RPMI7951 (cell line): ENCODE measurements at places on chromosomes 6 and 20.

DNA sequence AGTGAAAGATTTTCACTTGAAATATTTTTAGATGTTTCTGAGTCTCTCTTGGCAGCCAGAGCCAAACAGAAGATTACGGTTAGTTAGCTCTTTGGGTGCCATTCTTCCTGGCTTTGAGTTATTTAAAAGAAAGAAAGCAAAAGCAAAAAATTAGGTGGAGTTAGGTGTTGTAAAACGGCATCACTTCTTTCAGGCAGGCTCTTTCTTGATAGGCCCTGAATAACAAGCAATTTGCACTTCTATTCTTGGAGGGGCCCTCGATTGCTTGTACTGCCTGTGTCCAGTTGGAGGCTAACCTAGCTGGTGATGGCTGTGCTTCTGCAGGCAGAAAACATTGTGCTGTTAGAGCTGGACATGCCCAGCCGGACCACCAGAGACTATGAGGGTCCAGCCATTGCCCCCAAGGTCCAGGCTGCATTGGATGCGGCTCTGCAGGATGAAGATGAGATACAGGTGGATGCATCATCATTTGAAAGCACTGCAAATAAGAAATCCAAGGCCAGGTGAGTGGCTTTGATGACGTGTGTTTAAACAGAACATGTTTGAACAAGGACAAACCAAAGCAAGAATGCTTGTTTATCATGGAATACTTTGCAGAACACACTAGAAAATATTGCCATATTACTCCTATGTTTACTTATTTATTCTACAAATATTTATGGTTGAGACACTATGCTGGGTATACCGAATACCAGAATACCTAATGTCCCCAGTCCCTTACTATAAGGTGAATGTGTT, 28.1 kb upstream of the ASXL1 start:
- DNase-seq: no peak

DNA sequence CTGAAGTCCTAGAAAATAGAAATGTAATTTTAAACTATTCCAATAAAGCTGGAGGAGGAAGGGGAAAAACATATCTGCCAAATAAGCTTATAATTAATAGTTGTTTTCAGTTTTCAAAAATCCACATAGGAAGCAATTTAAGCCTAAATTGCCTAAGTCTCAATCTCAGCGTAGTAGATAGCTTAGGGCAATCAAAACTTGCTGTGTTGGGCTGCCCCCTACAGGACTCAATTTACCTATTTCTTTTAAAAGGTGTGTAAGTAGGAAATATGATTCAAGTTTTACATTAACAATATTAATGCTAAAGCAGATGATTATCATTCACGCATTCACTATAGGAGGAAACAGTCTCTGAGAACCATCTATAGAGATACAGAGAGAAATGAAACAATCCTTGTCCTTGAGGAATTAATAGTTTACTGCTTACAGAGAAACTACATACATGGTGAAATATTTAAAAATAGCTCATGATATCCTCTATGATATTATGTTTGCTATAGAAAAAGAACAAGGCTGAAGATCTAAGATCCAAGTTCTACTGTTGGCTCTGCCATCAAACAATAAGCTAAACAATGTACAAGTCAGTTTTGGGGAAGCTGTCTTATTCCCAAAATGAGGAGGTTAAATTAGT, 102.1 kb downstream of the ATG5 start:
- DNase-seq: peak; percentile 63

- DNase-seq: no peak
Measured at GRCh38 chr6:31065556-31065955, 46.8 kb downstream of the C6orf15 start.

DNA sequence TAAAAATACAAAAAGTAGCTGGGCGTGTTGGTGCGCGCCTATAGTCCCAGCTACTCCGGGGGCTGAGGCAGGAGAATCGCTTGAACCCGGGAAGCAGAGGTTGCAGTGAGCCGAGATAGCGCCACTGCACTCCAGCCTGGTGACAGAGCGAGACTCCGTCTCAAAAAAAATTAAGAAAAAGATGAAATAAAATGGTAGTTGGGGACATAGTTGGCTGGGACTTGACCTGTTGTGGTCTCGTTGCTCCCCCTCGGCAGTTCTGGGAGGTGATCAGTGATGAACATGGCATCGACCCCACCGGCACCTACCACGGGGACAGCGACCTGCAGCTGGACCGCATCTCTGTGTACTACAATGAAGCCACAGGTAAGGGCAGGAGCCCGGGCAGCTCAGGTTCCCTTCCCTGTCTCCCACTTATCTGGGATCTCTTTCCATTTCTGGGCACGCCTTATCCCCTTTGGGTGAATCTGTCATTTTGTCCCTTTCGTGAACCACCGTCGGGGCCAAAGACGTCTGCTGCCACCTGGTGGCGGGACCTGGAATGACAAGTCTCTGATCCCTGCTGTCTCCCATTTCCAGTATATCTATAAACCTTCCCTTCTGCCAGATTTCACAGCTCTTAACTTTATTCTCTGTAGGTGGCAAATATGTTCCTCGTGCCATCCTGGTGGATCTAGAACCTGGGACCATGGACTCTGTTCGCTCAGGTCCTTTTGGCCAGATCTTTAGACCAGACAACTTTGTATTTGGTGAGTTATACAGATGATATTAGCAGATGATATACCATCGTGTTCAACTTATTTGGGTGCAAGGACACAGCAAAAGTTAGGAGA, 2.3 kb downstream of the TUBB start:
- DNase-seq: peak; percentile 82

DNA sequence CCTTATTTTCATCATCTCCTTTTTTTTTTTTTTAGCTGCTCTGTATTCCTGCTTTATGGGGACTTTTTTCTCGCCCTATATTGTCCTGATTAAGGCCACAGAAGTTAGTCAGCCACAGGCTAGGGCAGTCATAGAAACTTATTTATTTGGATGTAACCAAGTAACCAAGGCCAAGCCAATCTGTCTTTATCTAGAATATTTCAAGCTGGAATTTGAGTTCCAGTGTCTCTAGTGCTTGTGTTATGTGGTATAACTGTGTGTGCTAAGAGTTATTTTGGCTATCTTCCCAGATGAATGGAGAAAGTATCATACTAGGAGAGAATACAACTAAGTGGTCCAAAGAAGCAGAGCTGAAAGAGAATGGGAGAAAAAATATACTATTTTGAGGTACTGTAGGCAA, 751.5 kb downstream of the CBLN4 start:
- no peak for DNase-seq

GRCh38 chr6:167424060-167424673, 99.3 kb downstream of the TTLL2 start:
- no peak for DNase-seq

DNA sequence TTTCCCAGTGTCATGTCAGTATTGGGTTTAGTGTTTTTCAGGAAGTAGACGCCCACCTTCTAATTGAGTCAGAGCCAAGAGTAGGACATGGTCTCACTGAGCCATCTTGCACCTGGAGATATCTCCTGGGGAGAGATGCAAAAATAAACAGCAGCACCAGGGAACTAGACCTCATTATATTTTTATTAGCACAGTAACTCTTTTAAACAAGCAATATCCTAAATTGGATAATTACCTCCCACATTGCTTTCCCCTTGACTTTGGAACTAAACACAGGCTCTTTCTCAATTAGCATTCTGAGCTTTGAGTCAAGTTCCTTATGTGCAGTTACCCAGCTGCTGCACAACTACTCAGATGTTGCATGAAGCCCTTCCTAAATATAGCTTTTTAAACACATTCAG, 175.4 kb downstream of the IBTK start:
- DNase-seq: peak; percentile 10

DNA sequence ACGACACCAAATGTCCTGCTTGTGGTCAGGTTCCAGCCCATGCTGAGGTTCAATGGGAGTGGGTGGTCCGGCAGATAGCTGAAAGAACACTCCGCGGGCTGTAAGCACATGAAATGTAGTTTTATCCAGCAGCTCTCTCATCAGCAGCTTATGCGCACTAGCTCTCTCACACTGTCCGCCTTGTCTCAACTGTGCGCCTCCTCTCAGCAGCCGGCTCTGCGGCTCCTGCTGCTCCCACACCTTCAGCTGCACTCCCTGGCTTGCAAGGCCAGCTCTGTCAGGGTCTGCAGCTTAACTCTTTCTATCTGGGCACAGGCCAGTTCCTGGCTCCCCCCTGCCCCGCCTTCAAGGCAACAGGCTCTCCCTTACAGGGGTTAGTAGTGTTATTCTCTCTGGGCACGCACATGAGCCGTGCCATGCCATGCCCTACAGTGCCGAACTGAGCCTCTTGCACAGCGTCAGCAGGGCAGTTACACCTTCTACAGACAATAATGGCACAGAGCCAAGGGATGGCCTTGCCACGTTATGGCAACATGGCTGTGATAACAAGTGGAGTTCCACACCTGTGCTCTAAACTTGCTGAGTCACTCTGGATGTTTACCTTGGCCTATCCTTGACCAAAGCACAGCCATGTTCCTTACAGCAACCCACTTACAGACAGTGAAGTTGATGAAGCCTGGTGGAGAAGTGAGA, 84.0 kb upstream of the LRFN2 start:
- DNase-seq: no peak

- no peak for DNase-seq
Measured at GRCh38 chr6:50891290-50891689, 72.6 kb downstream of the TFAP2B start.
